Immature natural killer cell (primary cell): ENCODE measurements at places on chromosomes 3 and 15. TPM values are rescaled to one million over a fixed set of nuclear protein-coding genes. Genes with fewer than 3 reads are reported as not detected.

Gene MYRIP
- not detected for polyA plus RNA-seq

Gene TMEM207
- polyA plus RNA-seq: not detected

Gene BCL2A1
- 12.2 TPM for polyA plus RNA-seq

Gene CEP70
- polyA plus RNA-seq: 7.5 TPM

Gene LIPC
- 2.8 TPM for polyA plus RNA-seq

Gene PLSCR2
- not detected for polyA plus RNA-seq

Gene CAMK1
- 29.0 TPM for polyA plus RNA-seq

Gene SLC22A14
- not detected for polyA plus RNA-seq

Gene NLGN1
- not detected for polyA plus RNA-seq

Gene PRTG
- not detected for polyA plus RNA-seq

Gene LPP
- polyA plus RNA-seq: 6.5 TPM

Gene USP3
- polyA plus RNA-seq: 32.9 TPM

Gene DAPK2
- polyA plus RNA-seq: 5.1 TPM

Gene IL17RE
- 0.14 TPM for polyA plus RNA-seq

Gene MYLK
- 3.7 TPM for polyA plus RNA-seq

Gene CFAP91
- polyA plus RNA-seq: not detected

DNA sequence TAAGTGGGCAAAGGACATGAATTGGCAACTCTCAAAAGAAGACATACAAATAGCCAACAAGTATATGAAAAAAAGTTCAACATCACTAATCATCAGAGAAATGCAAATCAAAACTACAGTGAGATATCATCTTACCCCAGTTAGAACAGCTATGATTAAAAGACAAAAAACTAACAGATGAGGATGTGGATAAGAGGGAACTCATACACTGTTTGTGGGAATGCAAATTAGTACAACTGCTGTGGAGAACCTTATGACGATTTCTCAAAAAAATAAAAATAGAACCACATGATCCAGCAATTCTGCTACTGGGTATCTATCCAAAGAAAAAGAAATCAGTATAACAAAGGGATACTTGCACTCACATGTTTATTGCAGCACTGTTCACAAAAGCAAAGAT lies 28.6 kb downstream of the NEK10 start:
- no peak for DNase-seq

DNA sequence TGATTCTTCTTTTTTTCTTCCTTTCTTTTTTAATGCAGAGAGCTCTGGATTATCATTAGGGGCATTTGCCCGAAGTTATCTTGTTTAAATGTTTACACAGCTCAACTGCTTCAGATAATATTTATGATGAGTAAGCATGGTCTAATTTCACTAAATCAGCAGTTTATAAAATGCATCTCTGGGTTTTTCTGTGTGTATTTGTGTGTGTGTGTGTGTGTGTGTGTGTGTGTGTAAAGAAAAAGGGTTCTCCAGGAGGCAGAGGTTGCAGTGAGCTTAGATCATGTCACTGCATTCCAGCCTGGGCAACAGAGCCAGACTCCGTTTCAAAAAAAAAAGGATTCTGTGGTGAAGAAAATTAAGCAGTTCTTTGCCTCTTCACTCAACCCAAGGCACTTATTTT lies 25.9 kb upstream of the TNFSF10 start:
- DNase-seq: no peak

- DNase-seq: no peak
These were observed 70.4 kb downstream of the RBPMS2 start for GRCh38 chr15:64705006-64705405.

DNA sequence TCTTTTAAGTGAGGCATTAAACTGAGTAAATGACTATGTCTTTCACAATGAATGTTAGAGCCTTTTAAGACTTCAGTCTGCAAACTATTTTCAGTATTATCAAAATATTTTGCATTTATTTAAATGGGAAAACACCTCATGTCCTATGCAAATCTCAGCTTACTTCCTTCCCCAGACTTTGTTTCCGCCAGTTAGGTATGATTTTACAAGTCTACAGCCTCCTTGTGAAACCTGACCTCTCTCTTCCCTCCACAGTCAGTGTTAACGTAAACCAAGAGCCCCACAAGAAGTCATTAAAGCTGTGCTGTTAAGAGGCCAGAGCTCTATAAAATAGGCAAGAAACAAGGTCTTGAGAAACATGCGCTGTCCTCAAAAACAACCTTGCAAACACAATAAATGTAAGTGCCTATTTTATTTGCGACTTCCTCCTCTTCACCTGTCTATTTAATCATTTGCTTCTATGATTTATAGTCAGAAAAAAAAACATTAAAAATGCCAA lies 48.3 kb downstream of the PRTG start:
- no peak for DNase-seq

GRCh38 chr15:38702178-38702912 lies 137.7 kb upstream of the RASGRP1 start:
- no peak for DNase-seq

- DNase-seq: no peak
These were observed 1.1 kb upstream of the NLGN1 start for GRCh38 chr3:173396191-173397041.

- DNase-seq: peak; percentile 30
These were observed 96.0 kb downstream of the LRRK1 start for GRCh38 chr15:101014921-101015841.

DNA sequence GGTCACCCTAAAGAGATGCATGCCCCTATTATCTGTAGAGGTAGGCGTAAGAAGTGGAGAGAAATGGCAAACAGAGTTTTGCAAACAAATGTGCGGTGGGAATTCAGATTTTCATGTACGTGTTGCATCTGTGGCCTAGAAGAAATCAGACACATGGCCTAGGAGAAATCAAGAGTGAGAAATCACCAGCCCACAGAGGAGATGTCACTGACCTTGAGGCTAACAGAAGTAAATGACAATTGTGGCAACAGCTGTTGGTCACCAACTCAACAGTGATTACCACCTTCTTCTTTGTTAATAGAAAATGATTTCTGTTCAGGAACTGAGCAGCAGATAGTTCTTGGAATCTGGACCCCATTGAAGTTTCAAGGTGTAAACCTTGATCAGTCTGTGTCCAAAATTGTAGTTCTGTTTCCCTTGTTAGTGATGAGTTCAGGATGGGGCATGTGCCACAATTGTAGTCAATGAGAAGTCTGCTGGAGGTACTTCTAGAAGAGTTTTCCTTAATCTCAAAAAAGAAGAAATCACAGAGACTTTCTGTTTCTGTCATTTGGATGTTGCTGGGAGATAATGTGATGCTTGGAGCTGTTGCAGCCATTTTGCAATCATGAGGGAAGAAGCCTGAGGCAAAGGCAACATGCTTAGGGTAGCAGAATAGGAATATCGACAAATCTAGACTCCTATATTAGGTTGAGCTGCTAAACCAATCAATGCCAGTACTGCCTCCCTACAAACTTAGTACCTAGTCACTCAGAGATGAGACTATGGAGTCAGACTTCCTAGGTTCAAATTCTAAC lies 34.3 kb upstream of the RFTN1 start:
- DNase-seq: peak; percentile 57

DNA sequence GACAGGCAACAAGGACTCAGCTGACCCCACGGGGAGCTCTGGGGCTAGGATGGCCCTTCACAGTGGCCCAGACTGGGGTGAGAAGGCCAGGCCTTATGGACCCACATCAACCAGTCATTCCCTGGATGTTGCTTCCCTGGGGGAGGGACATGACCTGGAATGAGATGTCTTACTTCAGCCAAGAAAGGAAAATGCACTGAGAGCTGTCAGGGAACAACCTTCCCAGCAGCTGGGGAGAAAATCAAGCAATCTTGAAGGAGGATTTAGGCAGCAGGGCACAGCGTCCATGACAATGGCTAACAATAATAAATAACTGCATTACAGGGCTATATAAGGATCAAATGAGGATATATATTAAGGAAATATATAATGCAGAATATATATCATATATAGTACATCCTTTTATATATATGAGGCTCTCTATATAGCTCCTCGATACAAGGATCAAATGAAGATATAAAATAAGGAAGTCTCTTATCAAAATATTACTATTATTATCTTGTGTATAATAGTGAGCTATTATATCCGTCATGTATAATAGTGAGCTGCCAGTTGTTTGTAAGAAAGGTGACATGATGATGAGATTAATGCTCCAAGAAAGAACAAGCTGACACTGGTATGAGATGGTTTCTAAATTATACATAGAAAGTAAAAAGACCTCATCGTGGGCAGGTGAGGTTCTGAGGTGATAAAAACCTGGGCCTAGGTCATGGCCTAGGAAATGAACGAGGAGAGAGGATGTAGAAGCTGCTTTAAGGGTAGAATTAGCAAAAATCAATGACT lies 117.8 kb upstream of the LIPC start:
- no peak for DNase-seq

GRCh38 chr3:112786002-112786590 lies 60.6 kb downstream of the CD200R1L start:
- no peak for DNase-seq

DNA sequence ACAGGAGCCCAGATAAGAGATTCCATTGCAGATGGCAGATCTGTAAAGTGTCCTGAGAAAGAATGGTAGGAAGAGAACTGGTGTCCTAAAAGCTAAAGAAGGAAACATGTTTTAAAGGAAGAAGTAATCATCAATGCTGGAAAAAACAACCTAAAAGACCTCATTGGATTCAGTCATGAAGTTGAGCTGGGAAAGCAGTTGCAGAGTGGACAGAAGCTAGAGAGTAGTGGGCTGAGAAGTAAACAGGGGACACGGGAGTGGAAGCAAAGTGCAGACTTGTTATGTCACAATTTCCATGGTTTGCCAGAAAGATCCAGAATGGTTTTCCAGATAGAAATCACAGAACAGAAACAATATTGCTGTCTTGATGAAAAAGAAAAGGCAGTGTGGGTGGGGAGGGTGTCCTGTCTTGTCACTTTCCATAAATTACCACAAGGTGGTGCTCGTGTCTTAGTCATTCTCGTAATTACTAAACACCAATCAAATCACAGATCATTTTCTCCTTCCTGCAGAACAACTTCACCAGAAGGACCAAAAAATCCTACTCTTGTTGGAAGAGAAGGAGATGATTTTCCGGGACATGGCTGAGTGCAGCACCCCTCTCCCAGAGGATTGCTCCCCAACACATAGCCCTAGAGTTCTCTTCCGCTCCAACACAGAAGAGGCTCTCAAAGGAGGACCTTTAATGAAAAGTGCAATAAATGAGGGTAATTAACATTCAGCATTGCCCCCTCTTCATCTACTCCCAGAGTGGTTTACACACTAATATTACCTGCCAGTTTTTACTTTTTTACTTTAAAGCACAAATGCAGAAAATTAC lies 64.5 kb downstream of the KLHL25 start:
- DNase-seq: peak; percentile 57

DNA sequence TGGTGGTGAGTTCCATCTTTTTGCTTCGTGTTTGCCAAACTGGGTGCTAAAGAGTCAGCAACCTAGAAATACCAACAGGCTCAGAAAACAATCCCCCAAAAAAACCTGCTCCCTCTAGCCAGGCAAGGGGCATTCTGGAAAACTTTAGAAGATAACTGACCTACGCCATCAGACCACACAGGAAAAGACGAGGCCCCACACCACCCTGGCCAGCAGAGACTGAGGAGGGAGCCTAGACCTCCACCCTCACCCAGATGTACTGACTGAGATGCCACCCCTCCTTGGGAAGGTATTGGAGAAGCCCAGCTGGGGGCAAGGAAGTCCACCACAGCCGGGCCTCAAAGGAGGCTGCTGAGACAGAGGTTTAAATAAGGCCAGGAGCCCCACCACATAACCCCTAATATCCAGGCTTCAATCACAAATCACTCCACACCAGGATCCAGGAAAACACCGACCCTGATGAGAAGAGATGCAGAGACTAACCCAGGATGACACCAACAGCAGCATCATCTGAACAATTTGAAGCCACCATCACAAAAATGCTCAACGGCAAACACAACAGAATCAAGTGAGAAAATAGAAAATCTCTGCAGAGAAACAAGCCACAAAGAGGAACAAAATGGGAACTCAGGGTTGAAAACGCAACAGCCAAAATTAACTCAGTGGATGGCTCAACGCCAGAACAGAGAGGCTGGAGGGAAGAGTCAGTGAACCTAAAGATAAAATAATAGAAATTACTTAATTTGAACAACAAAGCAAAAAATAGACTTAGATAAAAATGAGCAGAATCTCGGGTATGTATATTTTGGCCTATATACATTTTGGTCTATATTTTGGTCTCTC lies 61.0 kb downstream of the TPRA1 start:
- DNase-seq: no peak

GRCh38 chr3:133948131-133948810 lies 52.6 kb upstream of the RAB6B start:
- DNase-seq: no peak

- no peak for DNase-seq
These were observed 10.5 kb downstream of the ACOX2 start for GRCh38 chr3:58526515-58526957.

GRCh38 chr3:31254483-31254882 lies 278.2 kb upstream of the STT3B start:
- no peak for DNase-seq

DNA sequence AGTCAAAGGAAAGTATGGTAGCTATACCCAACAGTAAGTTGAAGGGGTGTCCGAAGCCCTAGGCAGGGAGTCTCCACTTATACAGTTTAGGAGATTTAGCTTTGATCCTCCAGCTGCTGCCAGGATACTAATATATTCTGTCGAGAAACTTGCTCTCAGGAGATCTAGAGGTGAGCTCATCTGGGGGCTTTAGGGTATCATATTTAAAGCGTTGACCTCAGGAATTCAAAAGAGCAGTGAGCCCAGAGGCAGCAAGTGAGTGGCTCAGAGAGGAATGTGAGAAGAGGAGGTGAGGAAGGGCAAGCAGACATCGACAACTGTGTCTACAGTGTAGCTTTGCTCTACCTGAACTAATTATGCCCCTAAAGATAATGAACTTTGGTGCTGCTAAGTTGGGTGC lies 245.1 kb upstream of the LRTM1 start:
- no peak for DNase-seq
